Stimulated activated CD4-positive, alpha-beta T cell treated with anti-CD3 and anti-CD28 coated beads, Interleukin-12 subunit alpha, Interleukin-12 subunit beta, amount 100 ng/mL, for 24 hours (primary cell): ENCODE measurements at places on chromosomes 4 and X.

- DNase-seq, result peak; percentile 45
Measured at GRCh38 chr4:184100297-184100885, 117.3 kb downstream of the ENPP6 start.

DNA sequence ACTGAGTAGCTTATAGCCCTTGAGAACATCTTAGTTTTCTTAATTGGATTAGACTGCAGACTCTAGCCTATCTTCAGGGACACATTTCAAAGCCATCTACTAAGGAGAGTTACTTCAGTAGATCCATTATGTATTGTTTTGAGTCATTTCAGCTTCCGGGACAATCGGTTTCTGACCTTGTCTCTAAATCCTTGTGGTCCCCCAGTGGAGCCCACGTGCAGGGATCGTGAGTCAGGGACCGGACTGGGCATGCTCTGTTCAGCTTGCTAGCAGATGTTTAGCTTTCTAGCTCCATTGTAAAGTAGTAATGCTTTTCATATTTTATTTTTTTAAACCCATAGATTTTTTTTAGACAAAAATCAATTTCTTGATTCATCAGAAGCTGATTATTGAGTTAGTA is 211.9 kb upstream of the PRPS2 start:
- no peak for DNase-seq

- DNase-seq, result no peak
Measured at GRCh38 chr4:148810461-148810860, 368.2 kb upstream of the NR3C2 start.

DNA sequence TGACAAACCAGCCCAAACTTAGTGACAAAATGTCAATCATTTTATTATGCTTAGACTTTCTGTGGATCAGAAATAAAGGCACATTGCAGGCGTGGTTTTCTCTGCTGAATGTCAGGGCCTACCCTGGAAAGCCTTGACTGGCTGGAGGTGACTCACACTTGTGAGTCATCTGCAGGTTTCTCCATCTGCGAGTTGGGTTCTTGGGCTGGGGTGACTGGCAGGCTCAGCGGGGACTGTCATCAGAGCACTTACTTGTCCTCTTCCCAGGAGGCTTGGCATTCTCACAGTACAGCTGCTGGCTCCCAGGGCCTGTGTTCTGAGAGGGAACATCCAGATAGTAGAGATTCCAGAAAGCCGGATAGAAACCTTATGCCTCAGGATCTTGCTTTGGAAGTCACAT is 153.8 kb upstream of the AGA start:
- DNase-seq, result peak; percentile 8

DNA sequence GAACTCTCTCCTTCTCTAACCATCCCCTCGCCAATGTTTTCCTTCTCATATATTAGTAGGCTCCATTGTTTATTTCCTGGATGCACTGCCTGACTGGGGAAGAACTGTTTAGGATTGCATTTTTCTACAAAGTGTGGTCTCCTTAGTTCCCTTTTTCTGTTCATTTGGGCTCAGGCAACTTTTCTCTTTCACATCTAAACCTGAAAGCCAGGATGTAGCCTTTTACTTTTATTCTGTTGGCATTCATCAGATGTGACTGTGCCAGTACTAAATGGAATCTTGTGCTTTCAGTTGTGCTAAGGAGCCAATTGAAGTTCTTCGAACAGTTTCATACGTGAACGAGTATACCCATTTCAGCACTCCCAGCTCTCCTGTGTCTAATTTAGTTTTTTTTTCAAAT is 59.8 kb downstream of the DDIT4L start:
- no peak for DNase-seq

DNA sequence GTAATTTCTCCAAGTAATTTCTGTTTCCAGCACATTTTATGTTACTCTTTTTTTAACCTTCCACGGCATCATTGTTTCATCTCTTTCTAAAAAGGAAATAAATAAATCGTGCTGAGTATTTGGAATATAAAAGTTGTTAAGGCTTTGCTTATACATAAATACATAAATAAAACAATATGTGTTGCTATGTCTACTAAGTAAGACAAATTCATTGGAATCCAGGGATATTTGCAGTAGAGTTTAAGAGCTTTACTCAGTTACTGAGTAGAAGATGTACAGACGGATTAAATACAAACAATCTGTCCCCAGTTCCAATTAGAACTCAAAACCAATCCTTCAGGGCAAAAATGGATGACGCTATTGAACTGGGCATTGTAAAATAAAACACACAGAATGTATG is 1.4 kb downstream of the ARHGAP24 start:
- no peak for DNase-seq

- no peak for DNase-seq
Measured at GRCh38 chr4:123603165-123603564, 206.6 kb downstream of the SPRY1 start.

GRCh38 chrX:25005034-25005381 is 10.8 kb downstream of the ARX start:
- no peak for DNase-seq

- no peak for DNase-seq
Measured at GRCh38 chrX:139831675-139832456, 101.0 kb downstream of the ATP11C start.

DNA sequence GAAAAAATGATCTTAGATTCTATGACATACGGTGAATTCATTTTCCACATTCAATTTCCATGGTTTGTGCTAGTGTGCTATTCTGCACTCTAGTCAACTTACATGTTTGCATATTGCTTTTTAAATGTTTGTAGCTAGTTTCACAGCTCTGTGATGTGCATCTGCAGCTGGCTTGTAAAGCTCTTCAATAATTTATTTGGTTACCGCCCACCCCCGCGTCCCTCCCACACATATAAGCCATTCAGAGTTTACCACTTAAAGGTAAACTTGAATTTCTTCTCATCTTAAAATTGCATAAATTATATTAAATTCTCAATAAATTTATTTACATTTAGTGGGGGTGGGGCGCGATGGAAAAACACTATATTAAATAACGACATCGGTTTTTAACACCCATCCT is 291 bp upstream of the NBDY start:
- DNase-seq, result no peak

DNA sequence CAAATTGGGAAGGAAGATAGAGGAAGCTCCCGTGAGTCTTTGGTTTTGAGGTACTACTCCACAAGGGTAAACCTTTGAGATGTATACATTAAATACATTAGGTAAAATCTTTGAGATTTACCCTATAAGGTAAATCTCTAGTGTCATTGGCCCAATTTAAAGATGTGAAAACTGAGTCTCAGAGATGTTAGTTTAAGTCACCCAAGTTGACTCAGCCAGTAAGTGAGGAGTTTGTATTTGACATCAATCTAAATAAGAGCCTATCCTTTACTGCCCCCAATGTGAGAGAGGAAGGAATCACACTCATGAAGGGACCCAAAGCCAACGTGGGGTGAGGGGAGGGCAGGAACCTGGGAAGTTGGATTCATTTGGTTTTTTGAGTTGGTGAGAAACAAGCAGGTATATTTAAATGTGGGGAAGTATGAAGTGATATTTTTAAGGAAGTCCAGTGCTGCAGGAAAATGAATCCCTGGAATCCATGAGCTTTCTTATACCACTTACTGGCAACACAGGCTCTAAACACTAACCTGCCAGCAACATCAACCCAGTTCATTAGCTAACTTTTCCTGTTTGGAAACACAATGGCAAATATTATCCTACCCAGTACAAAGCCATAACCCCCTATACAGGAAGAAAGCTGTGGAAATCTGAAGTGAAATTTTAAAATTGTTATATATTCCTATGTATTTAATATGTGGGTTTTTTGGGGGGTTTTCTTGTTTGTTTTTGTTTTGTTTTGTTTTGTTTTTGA is 55.3 kb downstream of the PALLD start:
- DNase-seq, result no peak

- no peak for DNase-seq
Measured at GRCh38 chrX:43666311-43666912, 10.3 kb downstream of the MAOA start.

GRCh38 chrX:93585661-93586060 is 87.7 kb downstream of the NAP1L3 start:
- no peak for DNase-seq

DNA sequence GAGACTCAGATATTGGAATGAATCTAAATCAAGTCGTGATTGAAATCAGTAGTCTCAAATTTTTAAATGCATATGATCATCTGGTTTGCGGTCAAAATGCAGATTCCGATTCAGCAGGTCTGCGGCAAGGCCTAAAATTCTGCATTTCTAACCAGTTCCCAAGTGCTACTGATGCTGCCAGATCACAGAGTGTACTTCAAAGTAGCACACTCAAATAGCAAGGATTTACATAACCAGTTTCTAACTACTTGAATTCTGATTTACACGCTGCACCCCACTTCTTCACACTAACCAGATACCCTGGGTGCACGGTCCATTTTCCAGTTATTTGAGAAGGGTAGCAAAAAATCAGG is 752 bp downstream of the MBTPS2 start:
- DNase-seq, result no peak

DNA sequence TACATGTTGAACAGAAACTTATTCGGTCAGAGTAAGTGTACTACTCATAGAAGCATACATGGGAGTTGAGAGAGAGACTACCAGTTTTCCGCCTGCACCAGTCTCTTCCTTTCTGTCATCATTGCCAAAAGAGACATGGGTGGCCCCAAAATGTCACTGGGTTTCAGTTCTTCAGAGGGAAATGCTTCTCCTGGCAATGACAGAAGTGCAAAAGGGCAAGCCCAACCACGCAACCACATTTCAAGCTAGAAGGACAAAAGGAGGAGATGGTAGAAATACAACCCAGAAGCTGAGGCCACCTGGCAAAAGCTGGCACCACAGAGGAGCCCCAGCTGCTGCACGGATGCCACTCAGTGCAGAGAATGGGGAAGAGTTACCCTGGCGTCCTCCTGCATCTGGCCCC is 320.1 kb downstream of the BCOR start:
- DNase-seq, result no peak

- no peak for DNase-seq
Measured at GRCh38 chr4:38454284-38454683, 209.7 kb upstream of the KLF3 start.

- no peak for DNase-seq
Measured at GRCh38 chr4:16694884-16695276, 203.6 kb downstream of the LDB2 start.

GRCh38 chr4:172995161-172995560 is 173.4 kb upstream of the GALNT7 start:
- no peak for DNase-seq

DNA sequence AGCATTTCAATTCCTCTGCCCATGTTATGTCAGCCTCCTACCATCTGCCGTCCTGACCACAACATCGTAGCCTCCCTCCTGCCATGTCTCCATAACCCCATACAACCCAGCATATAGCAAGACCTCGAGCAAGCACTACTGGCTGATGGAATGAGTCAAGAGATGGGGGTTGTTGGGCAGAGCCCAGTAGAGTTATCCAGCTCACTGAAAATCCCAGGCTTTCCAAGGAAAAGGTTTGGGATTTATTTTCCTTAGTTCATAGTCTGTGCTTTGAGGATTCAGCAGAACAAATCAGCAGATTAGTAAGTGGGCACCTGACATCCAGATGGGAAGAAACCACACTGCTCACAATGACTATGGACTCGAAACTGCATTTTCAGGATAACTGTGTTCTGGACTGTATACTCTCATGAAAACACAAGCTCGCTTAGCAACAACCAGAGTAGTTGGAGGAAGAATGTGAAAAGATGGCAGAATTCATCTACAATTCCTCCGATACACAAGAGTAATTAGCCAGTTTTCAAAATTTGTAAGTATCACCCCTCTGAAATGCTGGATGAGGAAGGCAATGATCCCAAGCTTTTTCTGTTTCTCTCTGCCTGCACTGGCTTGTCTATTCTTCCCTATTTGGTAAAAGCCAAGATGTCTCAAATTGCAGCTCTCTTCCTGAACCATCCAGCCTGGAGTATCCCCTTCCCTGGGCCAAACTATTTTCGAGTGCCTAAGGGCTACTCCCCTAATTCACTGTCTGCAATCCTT is 186.2 kb upstream of the TBL1X start:
- DNase-seq, result no peak

GRCh38 chr4:184313702-184314659 is 96.3 kb upstream of the ENPP6 start:
- no peak for DNase-seq

GRCh38 chr4:114785570-114785969 is 187.0 kb downstream of the UGT8 start:
- DNase-seq, result no peak

- peak; percentile 37 for DNase-seq
Measured at GRCh38 chrX:71128915-71129765, 10.7 kb downstream of the MED12 start.

GRCh38 chrX:43974741-43975465 is 1.7 kb upstream of the NDP start:
- no peak for DNase-seq

DNA sequence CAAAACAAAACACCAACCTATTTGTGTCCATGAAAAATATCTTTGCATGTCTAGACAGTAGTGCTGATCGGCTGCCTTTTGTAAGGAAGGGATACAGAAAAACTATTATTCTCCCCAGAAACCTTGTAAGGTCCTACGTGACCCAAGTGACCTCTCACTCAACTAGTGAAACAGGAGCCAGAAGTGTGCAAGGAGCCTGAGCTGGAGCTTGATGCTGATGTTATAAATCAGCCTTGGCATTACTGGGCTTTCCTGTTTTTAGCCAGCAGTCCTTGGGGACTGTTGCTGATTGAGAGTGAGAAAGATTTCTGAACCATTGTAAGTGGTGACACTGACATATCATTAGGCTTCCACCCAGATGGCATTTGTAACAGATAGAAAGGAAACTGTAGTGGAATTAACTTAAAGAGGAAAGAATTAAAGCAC is 100.8 kb upstream of the LIMCH1 start:
- no peak for DNase-seq

DNA sequence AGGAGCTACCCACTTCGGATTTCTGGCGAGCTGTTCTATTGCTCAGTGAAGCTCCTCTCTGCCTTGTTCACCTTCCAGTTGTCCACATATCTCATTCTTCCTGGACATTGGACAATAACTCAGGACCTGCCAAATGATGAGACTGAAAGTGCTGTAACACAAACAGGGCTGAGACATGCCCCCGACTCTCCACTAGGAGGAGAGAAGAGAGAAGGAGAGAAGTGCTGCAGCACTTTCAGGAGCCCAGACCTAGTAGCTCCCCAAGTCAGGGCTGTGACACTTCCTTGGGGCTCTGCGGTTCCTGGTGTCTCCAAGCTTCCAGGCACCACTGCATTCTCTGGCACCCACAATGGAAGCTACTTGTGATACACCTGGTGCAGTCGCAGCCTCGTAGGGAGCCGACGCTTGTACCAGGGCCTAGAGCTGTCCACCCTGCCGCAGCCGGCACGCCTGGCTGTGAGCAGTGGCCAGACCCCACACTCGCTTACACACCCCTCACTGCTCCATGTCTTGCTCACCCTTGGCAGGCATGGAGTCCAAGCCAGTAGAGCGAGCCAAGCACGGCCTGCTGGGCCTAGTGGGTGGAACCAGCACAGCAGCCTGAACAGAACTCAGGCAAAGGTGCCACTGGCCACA is 234.9 kb downstream of the TECRL start:
- no peak for DNase-seq

- no peak for DNase-seq
Measured at GRCh38 chr4:81130569-81130968, 84.5 kb downstream of the PRKG2 start.
